Left kidney (tissue), 8 donors: ENCODE measurements at places on chromosomes 3 and 15. TPM values are rescaled to one million over a fixed set of nuclear protein-coding genes. Genes with fewer than 3 reads are reported as not detected.

Gene TFRC
- polyA plus RNA-seq, result 55.1 TPM

Gene RAD51
- 16.9 TPM for polyA plus RNA-seq

Gene GP5
- 0.40 TPM for polyA plus RNA-seq

Gene SHC4
- polyA plus RNA-seq, result 3.1 TPM

Gene MED12L
- 2.7 TPM for polyA plus RNA-seq

Gene FRMD4B
- polyA plus RNA-seq, result 48.7 TPM

Gene ADGRG7
- not detected for polyA plus RNA-seq

Gene CYP8B1
- 1.3 TPM for polyA plus RNA-seq

Gene NTRK3
- polyA plus RNA-seq, result 13.7 TPM

Gene CHRFAM7A
- 6.9 TPM for polyA plus RNA-seq

Gene CD86
- 1.3 TPM for polyA plus RNA-seq

Gene POTEB
- not detected for polyA plus RNA-seq

Gene CSPG5
- polyA plus RNA-seq, result 1.2 TPM

Gene ISLR2
- polyA plus RNA-seq, result 0.93 TPM

Gene RGMA
- 7.9 TPM for polyA plus RNA-seq

Gene AHSG
- 0.62 TPM for polyA plus RNA-seq

Gene SPINK8
- 0.43 TPM for polyA plus RNA-seq

Gene HERC2
- 66.0 TPM for polyA plus RNA-seq

Gene SLC22A13
- 4.4 TPM for polyA plus RNA-seq
